ENCODE measurements at places on chromosomes 3 and 15. TPM values are rescaled to one million over a fixed set of nuclear protein-coding genes. Genes with fewer than 3 reads are reported as not detected.

DCLK3 gene
- total RNA-seq = not detected

- DNase-seq = no peak
These were observed 245.6 kb upstream of the PEX5L start for GRCh38 chr3:180282386-180282785.

DNA sequence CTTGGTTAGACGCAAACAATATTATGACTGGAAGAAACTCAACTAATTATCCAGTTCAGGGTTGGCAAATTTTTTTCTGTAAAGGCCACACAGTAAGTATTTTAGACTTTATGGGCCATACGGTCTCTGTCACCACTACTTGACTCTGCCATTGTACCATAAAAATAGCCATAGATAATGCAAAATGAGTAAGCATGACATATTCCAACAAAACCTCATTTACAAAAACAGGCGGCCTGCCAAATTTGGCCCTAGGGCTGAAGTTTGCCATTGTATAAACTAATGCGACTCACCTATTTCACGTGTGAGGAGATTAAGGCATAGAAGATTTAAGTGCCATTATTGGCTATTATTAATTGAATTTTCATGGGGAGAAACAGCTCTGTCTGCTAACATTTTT lies 116.8 kb upstream of the CNTN6 start:
- no peak for DNase-seq

DNA sequence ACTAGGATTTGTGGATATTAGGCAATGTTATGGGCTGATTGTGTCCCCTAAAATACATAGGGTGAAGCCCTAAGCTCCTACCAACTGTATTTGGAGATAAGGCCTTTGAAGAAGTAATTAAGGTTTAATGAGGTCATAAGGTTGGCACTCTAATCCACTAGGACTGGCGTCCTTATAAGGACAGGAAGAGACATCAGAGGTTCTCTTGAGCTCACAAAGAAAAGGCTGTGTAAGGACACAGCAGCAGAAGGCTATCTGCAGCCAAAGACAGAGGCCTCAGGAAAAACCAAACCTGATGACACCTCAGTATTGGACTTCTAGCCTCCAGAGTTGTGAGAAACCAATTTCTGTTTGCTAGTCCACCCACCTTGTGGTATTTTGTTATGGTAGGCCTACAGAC lies 416.7 kb downstream of the ZBTB20 start:
- no peak for DNase-seq

DNA sequence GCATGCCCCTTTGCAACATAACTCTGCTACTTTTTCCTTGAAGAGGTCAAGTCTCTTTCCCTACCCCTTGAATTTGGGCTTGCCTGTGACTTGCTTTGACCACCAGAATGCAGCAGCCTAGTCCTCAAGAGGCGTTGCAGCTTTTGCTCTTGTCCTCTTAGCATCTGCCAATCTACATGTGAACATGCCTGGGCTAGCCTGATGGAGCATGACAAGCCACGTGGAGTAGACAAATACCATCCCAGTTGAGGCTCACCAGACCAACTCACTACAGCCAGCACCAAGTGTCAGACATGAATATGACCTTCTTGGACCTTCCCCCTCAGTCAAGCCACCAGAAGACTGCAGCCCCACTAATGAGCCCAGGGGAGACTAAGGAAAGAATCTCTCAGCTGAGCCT lies 32.9 kb downstream of the AMOTL2 start:
- no peak for DNase-seq

DNA sequence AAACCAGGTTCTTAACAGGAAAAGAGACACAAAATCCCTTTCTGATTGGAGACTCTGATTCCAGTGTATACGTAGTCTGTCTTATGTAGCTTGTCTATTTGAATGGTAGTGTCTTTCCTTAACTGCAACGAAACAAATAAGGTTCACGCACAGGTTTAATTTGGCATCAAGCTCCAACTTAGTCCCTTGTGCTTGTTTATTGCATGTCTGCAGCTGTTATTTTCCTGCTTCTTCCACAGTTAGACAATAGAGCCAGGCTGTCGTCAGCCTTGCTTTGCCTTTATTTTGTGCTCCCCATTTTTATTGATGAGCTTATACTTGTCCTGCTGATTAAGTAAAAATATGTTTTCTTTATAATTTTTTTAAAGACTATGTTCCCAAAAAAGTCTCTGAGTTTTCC lies 152.7 kb upstream of the CDIN1 start:
- DNase-seq = peak; percentile 52

DNA sequence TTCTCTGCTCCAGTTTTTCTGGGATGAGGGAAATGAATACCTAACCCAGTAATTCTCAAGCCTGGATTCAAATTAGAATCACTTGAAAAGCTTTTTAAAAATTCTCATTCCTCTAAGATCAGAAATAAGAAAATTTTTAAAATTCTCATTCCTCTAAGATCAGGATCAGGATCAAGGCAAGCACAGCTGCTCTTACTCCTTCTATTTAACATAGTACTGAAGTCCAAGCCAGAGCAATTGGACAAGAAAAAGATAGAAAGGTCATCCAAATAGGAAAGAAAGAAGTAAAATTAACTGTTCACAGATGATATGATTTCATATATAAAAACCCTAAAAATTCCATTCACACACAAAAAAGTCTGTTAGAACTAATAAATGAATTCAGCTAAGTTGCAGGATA lies 24.2 kb upstream of the CLRN1 start:
- DNase-seq = no peak

NR1I2 gene
- not detected for total RNA-seq

- DNase-seq = no peak
These were observed 1012.8 kb downstream of the ROBO2 start for GRCh38 chr3:78052746-78053145.

CATSPER2 gene
- total RNA-seq = 0.60 TPM

Data from A172 (cell line).